Activated naive CD4-positive, alpha-beta T cell (primary cell): ENCODE measurements at places on chromosomes 4 and X.

- no peak for DNase-seq
These were observed 341 bp upstream of the SLC2A9 start for GRCh38 chr4:10021653-10022023.

DNA sequence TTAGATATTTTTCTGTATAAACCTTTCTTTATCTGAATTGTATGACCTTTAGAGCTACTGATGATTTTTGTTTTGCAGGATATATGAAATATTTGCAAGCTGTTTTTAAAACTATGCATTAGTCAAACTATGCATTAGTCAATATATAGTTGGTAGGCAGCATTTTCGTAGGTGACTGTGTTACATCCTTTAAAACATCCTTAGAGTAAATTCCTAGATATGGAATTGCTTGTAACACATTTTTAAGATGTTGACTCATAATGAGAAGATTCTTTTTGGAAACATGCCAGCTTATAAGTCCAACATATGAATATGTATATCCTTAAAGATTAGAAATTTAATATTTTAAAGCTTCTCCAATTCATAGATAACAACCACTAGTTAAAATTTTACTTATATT, 1768.5 kb downstream of the PCDH7 start:
- DNase-seq: no peak

DNA sequence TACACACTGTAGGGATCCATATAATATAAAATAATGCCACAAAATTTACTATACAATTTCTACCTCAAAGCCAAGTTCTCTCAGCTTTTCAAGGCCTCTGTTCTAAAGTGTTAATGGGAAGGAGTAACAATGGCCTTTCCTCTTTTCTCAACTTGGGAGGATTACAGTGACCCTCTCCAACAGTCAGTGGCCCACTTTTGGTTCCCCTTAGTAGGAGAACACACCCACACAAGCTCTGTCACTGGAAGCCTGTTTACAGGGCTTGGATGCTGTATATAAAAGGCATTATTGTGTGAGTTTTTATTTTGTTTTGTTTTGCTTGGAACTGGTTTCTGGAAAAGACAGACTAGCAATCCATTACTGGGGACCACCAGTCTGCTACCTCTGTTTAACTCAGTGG, 1.8 kb downstream of the ARHGEF6 start:
- no peak for DNase-seq

- DNase-seq: no peak
These were observed 166.0 kb downstream of the FBXW7 start for GRCh38 chr4:152369902-152370295.

- DNase-seq: no peak
These were observed 220.5 kb downstream of the IDS start for GRCh38 chrX:149284616-149285015.

DNA sequence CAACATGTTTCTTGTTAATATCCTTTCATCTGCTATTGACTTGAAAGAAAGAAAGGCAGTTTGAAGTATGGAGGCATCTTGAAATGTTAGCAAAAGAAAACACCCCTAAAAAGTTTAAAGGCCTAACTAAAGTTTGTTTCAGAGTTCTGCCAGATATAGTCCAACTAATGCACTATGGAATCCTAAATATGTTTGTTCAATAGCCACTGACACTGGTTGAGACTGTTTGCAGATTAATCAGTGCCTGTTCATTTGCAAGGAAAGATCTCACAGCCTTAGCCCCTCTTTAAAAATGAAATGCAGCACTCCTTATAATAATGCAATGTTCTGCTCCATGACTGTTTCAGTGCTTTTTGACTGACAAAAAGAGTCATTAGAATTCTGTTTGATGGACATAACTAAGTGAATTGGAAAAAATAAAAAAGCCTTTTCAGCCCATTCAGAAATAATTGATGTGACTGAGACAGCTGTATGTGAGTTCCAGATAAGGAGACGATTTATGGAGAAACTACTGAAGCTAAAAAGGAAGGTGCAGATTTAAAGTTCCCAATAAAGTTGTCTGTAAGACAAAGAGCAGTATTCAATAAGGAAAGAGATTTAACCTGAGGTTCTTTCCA, 192.0 kb downstream of the PCDH7 start:
- DNase-seq: no peak

DNA sequence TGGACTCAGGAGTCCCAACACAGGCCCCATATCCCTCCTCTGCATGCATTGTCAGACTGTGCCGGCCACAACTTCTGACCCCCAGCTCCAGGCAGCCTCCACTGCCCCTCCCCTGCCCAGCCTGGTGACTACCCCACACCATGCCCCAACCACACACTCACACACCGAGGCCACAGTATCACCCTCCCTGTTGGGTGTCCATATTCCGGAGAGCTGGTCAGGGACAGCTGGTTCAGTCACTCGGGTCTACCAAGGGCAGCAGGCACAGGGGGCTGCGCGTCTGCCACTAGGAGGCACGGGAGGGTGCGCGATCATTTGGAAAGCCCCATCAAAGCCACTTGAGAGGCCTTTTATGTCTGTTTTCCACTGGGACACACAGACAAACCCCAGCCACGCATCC, 26.3 kb downstream of the CCNQ start:
- no peak for DNase-seq

- DNase-seq: no peak
These were observed 191.4 kb downstream of the SPRY1 start for GRCh38 chr4:123587983-123588494.

DNA sequence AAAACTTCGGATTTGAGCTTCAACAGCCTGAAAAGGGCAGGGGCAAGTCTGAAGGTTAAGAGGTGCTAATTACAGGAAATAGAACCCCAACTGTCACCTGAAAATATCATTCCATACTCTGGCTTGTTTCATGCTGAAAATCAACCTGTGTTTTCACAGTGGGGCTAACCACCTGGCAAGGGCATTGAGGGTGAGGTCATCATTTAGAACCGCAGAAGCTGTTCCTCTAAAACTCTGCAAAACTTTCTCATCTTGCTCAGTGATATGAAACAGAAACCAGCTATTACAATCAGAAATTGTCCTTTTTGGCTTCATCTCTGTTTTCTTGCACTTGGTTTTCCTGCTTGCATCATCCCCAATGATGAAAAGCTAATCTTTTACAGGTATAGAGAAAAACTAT, 247.6 kb downstream of the DCLK2 start:
- DNase-seq: no peak

GRCh38 chrX:50495616-50496015, 25.0 kb upstream of the DGKK start:
- DNase-seq: no peak

DNA sequence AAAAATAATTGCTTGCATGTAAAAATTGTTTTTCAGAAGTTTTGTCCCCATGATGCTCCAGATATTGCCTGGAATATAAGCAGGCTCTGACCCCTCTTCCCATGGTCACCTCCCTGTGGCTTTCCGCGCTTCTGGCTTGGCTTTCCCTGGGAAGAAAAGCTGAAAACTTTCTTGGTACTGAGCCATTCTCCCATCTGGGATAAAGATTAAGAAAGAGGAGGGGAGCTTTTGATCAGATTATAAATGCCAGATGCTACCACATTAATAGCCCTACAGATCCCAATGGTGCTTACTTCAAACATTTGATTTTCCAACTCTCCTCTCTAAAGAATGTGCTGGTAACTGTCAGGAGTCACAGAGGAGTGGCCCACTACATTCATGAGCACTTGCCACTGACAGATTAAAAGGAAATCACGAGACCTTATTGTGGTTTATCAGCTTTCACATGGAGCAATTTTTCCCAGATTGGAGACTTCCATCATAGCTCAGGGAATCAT, 54.4 kb upstream of the GAB1 start:
- DNase-seq: no peak

DNA sequence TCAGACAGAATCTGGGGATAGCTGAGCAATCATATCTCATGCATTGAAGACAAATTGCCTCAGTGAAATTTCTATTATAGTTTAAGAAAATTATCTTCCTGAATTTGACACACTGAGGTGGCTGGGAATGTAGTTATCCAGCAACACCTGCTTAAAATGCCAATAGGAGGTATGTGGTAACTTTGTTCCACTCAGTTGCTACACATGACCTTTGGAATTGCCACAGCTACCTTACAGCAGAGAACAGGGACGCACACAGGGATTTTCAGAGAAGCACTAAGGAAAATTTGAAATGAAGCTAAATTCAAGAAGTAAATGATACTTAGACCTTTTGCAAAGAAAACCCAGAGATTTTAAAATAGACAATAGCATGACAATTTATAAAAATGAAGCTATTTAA, 264.6 kb downstream of the IL1RAPL1 start:
- no peak for DNase-seq
